Stimulated activated CD4-positive, alpha-beta T cell treated with anti-CD3 and anti-CD28 coated beads, Interleukin-1b, Interleukin-23, amount 100 ng/mL, for 48 hours (primary cell): ENCODE measurements at places on chromosomes 5 and 9.

DNA sequence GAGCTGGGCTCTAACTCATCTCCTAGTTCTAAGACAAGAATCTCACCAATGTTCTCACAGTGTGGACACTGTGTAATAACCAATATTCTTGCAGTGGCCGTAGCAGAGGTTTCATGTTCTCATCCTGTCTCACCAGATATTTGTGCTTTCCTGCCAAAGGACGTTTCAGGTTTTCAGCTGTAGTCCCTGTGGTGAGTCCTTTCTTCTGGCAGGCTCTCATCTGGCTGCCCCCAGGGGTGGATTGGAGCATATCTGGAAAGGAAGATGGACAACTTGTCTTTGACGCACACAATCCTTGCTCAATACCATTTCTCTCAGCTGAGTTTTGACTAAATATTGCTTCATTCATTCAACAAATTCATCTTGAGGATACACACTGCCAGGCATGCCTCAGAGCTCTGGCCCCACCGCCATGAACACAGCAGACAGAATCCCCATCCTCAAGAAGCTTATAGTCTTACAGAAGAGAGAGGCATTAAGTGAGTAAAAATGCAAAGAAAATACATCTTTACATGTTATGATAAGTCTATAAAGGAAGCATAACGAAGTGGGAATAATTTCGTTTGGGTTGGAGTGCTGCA, 33.8 kb upstream of the NEURL1B start:
- no peak for DNase-seq

GRCh38 chr9:133971981-133972941, 19.9 kb downstream of the VAV2 start:
- DNase-seq = no peak

GRCh38 chr9:26308328-26308727, 584.3 kb downstream of the CAAP1 start:
- no peak for DNase-seq

DNA sequence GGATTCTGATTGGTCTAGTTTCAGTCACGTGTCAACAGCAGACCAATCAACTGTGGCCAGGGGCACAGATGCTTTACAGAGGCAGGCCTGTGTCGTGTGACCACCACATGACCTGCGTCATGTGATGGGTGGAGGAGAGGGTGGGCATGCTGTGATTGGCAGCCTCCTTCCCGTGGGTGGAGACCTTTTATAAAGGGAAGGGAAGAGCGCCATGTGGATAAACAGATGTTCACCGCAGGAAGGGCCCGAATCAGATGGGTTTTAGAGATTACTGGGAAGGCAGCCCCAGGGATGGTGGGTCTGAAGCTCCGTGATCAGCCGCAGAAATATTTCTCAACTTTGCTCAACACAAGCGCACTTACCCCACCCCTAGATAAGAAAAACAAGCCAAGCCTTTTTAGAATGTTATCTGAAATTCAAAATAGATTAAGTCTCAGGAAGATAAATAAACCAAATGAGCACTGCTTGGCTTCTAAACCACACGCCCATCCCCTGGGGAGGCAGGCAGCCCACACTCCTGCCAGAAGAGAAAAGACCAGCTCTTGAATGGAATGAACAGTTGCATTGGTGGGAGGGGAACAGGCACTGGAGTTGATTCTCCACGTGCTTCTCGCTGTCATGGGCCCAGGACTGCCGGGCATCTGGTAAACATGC, 43.6 kb downstream of the ROPN1L start:
- no peak for DNase-seq

DNA sequence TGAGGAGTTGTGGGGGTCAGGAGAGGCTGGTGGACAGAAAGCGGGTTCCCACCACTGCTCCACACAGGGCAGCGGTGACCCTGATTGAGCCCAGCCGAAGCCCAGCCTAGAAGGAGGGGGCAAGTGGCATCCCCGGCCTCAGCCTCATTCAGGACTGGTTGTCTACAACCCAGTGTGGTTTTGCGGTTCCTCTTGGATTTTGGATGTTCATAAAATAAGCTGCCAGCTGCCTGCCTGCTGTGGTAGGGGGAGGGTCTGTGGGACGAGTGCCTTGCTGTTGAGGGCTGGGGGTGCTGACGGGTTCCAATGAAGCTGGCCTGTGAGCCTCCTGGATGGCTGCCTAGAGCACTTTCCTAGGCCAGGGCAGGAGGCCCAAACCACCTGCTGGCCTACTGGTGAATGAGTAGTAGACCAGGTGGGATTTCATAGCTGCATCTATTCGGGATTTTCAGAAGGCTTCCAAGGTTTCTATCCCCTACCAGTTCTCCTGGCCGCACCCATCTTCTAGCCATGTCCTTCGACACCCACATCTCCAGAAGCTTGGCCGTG, 102.4 kb downstream of the NDFIP1 start:
- DNase-seq = no peak

DNA sequence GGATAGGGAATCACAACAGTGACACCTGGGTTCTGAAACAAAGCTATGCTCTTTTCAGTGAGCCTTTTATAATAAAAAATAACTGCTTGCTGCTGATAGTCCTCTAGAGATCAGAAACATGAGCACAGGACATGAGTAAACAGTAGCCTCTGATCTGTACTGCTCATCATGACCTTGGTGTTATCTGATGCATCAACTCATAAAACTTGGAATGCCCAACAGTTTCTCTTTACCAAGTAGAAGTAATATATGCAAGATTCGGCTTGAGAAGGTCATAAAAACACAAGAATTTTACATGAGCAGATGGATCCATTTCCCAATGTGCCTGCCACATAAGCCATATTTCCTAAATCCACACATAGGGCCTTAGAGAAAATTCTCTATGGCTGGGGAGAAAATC, 318.3 kb upstream of the GRAMD2B start:
- no peak for DNase-seq

DNA sequence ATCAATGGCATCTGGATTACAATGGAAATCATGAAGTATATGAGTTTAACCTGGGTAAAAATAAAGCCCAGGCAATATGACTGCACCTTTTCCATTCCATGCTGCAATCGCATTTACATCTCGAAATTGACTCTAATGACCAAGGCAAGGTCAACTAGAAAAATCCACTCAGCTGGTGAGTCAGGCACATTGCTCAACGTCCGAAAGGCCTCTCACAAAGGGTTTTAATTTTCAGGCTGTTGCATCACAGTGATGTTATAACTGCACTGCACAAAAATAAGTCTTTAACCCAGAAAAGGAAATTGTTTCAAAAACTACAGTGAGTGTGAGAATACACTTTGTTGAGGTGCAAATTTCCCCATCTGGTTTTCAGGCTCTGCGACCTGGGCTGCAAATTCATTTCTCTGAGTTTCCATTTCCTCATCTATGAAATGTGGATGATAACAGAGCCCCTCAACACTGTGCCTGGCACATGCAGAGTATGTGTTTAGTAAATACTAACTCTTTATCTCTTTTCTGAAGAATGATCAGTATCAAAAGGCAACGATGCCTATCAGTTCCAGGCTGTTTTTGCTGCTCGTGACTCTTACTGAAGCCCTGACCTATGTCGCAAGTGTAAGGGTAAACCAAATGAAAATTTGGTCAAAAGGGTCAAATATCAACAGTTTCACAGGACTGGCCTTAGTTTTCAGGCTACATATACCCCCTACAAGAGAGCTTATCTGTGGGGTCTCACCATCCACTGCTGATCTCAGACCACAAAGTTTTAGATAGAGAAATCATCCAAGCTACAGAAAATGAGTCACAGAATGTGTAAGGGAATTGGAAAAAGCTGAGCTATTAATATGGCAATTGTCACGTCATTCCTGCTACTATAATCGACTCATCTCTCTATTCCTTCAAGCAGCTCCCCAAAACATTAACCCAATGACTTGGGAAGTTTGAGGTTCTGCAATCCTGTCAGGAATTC, 4.1 kb downstream of the NFIL3 start:
- DNase-seq = peak; percentile 73

- no peak for DNase-seq
These were observed 1983.0 kb upstream of the C9orf72 start for GRCh38 chr9:29556317-29556716.

GRCh38 chr5:93130624-93131490, 450.2 kb downstream of the NR2F1-AS1 start:
- no peak for DNase-seq

GRCh38 chr9:28801144-28801799, 1228.0 kb upstream of the C9orf72 start:
- DNase-seq = no peak

- DNase-seq = no peak
These were observed 359.5 kb downstream of the TMEM167A start for GRCh38 chr5:82717738-82718137.

- no peak for DNase-seq
These were observed 151.6 kb upstream of the PHYKPL start for GRCh38 chr5:178383919-178384815.

GRCh38 chr5:142640316-142641005, 45.4 kb downstream of the FGF1 start:
- DNase-seq = no peak

DNA sequence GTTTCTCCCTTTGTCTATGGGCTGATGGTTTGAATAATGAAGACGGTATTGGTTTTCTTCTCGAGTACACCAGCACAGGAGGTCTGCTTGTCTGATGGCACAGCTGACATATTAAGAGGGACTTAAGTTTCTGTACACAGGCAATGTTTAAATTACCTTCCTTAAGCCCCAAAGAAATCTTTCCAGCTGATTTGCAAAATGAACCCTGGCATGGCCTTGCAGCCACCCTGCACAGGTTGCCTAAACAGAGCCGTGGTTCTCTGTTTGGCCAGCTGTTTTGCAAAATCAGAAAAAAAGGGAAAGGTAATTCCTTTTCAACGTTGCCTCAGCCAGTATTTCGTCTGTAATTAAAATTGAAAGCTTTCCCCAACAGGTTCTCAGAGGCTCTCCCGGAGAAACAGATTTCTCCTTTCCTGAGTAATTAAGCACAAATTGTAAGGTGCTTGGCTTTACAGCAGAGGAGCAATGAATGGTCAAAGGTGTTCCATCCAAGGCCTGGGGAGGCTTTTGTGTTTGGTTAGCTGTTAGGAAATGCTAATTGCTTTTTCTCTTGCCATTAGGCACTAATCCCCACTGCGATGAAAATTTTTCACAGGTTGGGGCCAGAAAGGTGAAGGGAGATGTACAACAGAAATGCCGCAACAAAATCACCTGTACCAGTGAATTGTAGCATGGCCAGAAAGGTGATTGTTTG, 138.9 kb downstream of the RASEF start:
- DNase-seq = no peak

DNA sequence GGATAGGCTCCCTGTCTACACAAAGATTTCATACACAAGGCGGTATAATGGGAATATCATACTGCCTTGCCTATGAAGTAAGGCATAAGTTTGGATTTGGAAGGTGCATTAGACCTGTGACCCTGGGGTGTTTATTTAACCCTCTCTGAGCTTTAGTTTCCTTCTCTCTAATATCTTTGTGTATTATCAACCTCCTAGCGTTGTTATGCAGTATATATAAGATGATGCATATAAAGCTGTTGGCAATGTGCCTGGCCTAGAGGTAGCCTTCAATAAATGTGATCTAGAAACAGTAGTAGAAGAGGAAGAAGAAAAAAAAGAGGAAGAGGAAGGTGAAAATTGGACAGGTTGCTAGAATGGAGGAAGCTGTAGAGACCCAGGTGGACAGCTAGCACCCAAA, 311.6 kb upstream of the CLINT1 start:
- DNase-seq = no peak

DNA sequence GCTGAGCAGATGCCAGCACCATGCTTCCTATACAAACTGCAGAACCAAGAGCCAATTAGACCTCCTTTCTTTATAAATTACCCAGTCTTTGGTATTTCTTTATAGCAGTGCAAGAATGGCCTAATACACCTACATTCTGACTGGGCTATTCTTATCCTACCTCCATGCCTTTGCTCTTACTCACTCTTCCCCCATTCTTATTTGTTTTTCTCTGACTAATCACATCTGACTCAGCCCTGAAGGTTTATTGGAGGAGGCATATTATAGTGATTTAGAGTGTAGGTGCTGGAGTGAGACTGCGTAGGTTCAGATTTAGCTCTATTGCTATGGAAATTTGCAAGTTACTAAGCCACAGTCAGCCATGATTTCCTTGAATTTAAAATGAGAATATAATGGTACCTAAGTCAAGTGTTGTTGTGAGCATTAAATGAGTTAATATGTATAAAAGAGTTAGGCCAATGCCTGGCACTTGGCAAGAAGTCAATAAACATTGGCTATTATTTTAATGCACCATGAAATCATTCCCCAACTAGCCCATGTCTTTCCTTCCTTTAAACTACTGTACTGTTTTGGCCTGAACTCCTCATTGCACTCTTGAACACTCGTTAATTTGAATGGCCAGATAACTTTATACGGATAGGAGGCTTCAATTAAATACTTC, 531.2 kb upstream of the ZNF608 start:
- no peak for DNase-seq

DNA sequence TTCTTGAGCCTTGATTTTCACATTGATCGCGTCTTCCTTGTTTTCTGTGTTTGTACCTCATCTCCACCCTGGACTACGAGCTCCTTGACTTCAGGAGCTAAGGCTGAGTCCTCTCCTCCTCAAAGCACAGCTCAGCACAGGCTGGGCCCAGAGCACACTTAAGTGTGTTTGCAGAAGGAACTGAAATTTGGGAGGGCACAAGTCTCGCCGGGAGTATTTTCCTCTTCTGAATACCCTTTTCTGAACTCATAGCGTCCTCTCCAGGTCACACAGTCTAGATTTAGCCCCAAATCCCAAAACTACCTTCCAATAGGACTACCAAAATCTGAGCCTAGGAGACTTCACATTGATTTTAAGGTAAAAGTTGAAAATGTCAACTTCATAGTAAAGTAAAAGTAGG, 41.6 kb downstream of the TSTD2 start:
- DNase-seq = no peak

- DNase-seq = no peak
These were observed 105.1 kb downstream of the MAST4 start for GRCh38 chr5:66701244-66701643.

DNA sequence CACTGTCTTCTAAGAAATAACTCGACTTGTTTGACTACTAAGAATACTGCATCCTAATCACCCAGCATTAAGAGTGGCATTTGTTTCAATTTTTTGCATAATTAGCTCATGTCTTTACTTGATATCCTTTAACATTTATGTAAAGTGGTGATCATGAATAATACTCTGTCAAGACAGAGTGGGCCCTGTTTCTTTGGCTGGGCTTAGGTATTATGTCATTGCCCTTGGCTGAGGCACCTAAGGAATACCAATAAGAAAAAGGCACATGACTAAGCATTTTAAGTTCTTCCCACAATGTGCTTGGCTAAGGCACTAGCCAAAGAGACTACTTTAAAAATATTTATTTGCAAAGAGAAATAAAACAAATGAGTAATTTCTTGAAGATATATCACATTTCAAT, 308.1 kb downstream of the CTNND2 start:
- no peak for DNase-seq

GRCh38 chr5:132293992-132294727, at the start of gene SLC22A4:
TSS of gene SLC22A4 (plus strand) at chr5:132294394. CDS start at chr5:132294617, 223 bp downstream.
- peak; percentile 88 for DNase-seq

GRCh38 chr5:94777056-94777880, 158.8 kb downstream of the SLF1 start:
- no peak for DNase-seq
